ENCODE measurements at places on chromosomes 3 and 15.

GRCh38 chr15:60219866-60220265 is 177.9 kb downstream of the ANXA2 start:
- peak; percentile 70 for DNase-seq

DNA sequence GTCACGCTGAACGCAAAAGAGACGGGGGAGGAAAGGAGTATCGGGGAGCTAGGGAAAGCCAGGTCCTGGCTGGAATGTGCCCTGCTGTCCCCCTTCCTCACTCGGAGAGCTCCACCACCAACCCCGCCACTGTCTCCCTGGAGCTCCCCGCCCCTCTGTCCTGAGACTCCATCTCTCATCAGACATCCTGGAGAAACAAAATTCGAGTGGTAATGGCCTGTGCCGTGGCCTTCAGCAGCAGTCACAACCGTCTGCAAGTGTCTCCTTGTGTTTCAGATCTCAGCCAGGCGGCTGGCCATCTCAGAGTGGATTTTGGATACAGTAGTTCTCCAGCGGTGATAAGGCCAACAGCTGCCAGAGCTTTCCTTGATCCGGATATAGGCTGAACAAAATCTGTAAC is 76.9 kb downstream of the OCA2 start:
- no peak for DNase-seq

- DNase-seq = no peak
Observed at GRCh38 chr3:15326037-15326436, 6.3 kb downstream of the SH3BP5 start.

DNA sequence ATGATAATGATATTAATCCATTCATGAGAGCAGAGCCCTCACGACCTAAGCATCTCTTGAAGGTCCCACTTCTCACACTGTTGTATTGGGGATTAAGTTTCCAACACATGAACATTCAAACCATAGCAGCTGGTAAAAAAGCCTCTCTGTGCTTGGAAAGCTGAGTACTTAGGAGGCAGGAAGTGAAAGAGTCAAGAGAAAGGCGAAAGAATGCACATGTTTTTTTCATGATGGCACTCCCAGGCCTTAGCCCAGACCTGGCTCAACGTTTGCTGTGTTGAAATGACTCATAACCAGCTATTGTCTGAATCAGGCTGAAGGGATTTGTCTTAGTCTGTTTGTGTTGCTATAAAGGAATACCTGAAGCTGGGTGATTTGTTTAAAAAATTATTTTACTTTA is 84.4 kb upstream of the RGMA start:
- peak; percentile 92 for DNase-seq

GRCh38 chr3:90062631-90063200 is 955.3 kb downstream of the EPHA3 start:
- peak; percentile 0 for DNase-seq

DNA sequence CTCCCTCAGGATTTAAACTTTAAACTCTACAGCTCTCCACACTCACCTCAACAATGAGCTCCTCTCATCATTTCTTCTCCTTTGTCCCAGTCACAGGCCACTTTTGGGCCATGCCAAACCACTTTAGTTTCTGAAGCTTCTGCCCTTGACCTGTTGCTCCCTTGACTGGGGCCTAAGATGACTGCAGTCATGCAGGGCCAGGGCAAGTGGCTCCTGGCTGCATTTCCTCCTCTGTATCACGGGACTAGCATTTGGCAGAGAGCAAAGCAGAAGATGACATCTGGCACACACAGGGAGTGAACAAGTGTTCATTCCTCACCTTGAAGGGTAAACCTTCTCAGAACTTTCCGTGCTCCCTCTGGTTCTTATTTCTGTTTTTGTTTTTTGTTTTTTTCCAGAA is 136.9 kb downstream of the PDE8A start:
- no peak for DNase-seq

DNA sequence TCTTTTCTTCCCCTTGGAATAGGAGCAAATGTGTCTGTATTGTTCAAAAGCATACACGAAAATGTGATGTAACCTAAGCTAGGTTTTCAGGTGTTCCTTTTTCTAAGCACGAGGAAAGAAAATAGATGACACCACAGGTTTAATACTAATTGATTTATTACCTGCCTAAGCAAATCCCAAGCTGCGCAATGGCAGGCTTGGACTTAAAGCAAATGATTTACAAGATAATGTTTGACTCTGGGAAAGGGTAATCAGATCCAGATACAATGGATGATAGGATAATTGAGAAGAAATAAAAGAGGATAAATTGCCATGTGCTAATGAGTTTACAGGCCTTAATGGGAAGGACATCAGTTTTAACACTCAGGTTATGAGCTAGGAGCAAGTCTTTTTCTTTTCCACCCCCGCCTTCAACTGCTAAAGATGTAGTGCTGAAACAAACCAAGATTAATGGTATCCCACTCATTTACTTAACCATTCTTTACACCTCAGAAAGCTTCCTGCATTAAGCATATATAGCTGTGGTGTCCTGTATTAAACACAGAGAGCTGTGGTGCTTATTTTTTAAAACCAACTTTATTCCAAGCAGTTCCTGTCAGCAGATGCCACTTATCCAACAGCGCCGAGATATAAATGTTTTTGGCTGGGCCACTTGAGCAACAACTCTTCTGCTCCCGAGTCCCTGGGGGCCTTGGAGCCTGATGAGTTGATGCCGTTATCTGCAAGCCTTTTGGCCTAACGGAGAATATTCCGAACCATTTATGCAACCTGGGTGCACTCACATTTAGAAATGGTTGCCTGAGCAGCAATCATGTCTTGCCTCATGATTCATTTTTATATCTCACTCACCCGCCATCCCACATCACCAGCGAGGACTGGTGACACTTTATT is 205.5 kb downstream of the MECOM start:
- DNase-seq = no peak

DNA sequence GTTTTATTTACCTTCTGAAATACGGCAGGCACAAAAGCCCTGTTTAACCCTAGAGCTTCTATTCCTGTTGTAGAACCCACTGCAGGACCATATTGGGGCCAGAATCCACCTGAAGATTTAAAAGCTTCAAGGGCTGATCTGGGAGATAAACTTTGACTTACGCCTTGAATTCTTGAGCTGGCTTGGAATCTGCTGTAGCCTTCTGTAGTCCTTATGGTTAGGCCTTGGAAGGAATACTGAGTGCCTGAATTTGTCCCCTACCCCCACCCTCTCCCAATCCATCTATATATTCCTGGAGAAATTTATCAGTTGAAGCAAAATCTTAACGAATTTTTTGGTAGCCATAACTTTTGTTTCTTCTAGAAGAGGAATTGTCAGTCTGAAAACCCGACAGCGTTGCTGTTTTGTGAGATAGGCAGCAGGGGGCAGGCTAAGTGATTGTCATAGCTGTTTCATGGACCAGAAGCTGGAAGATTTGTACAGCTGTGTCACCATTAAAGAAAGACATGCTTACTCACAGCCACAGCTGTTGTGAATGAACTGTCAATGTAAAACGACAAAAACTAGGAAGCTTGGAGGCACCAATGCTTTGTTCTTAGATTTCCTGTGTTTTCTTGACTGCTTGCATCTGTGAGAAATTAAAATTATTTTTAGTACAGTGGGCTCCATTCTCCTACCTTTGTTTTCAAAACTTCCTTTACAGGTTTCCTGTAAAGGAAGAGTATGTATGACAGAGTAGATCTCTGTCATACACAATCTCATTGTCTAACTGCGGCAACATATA is 12.8 kb downstream of the LXN start:
- peak; percentile 75 for DNase-seq

- DNase-seq = peak; percentile 14
Observed at GRCh38 chr3:48299746-48300712, 33.4 kb downstream of the SPINK8 start.

- no peak for DNase-seq
Observed at GRCh38 chr3:127886956-127887231, 28.1 kb upstream of the KBTBD12 start.

- DNase-seq = no peak
Observed at GRCh38 chr15:96358001-96358801, 27.7 kb downstream of the NR2F2 start.

DNA sequence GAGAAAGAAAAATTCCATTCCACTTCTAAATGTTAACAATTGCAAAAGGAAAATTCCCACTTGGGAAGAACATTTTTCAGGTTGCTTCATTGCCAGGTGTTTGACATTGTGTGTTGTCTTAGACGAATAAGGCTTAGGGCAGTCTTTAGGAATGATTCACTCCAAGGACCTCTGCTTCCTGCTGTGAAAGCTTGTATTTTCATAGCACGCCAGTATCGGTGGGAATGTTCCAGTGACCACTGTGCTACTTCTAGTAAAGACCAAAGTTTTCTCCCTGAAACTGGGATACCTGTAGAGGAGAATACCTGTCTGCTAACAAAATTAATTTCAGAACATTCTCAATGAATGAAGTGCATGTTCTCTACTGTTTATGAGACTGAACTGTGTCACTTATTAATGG is 64.1 kb downstream of the CDIN1 start:
- peak; percentile 36 for DNase-seq

- DNase-seq = no peak
Observed at GRCh38 chr3:69442771-69443311, 57.0 kb upstream of the FRMD4B start.

GRCh38 chr3:101495552-101495951 is 17.5 kb downstream of the SENP7 start:
- DNase-seq = no peak

DNA sequence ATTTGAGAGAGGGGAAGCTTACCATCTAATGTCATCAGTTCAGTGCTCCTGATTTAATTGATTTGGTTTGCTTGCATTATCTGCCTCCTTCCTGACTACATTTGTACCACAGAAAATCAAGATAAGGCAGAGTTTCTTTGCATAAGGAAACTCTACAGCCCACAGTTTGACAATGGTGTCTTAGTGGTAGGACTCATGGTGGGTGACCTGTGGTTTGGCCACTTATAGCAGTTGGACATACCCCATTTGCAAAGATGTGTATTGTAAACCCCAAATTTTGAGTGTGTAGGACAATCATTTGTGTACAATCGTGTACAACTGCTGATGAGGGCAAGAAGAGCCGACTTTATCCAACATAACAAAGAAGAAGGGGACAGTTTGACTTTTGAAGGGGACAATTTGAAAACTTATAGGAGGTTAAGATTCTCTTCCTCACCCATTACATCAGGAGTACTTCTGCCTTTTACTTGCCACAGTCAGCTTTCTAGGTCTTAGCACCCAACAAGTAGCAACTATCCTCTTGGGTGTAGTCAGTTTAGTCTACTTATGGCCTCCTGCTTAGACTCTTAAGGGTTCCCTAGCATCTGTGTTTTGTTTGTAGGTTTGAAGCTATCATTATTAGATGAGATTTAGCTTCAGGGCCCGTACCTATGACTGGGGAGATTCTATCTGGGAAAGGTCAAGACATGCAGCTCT is 6.2 kb downstream of the TGFBR2 start:
- no peak for DNase-seq

- DNase-seq = peak; percentile 23
Observed at GRCh38 chr15:80234883-80235282, 17.1 kb downstream of the CTXND1 start.

- DNase-seq = no peak
Observed at GRCh38 chr15:64743691-64744090, 31.7 kb downstream of the RBPMS2 start.

GRCh38 chr3:4313606-4314293 is 10.6 kb downstream of the SETMAR start:
- peak; percentile 55 for DNase-seq
